CD8-positive, alpha-beta T cell (primary cell): ENCODE measurements at places on chromosomes 4 and X.

GRCh38 chrX:41912923-41913322 is 10.4 kb downstream of the CASK start:
- DNase-seq = no peak

DNA sequence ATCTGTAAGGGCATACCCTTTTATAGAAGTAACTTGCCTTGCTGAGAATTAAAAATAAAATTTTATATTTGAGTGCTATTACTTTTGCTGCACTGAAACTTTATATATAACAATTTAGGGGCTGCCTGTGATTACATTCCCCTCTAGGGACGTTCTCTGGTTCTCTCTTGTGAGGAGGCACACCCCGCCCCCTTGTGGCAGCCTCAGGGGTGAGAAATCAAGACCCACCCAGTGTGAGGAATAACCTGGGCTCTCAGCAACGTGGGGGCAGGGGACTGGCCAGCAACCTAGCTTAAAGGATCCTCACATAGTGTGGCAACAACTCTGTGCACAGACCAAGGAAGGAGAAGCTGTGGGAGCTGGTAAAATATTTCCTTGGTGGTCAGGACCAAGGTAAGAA is 43.7 kb downstream of the MAGEA9 start:
- DNase-seq = peak; percentile 54

DNA sequence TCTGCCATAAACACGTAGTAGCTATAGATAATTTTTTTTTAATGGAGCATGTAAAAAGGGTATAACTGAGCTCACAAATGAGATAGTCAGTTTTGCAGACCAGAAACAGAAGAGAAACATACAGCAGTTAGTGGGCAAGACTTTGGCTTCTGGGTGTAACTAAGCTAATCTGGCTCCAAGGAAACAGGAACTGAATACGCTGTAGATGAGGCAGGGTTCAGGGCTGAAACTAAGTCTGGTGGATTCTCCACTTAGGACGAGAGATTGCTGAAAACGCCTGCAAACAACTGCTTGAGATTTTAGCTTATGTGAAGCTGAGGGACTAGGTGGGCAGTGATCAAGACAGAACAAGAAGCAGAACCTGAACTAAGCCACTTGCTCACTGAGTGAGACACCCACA is 91.7 kb downstream of the SMIM20 start:
- DNase-seq = no peak

GRCh38 chrX:6053141-6053540 is 175.5 kb downstream of the NLGN4X start:
- no peak for DNase-seq

DNA sequence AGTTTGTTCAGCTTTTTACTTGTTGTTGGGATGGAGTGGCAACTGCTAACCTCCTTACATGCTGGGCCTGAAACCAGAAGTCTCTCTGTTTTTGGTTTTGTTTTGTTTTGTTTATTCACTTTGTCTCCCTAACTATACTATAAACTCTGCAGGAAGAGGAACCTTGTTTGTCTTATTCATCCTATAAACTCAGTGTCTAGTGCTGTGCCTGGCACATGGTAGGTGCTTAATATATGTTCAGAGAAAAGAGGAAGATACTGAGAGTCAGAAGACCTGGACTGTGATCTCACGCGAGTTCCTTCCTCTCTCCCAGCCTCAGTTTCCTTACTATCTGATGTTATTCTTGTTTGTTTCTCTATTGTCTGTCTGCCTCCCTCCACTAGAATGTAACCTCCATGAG is 71.3 kb downstream of the PRPS1 start:
- DNase-seq = no peak
